Midbrain (tissue), 1 donor: ENCODE measurements at places on chromosomes 12 and 14.

DNA sequence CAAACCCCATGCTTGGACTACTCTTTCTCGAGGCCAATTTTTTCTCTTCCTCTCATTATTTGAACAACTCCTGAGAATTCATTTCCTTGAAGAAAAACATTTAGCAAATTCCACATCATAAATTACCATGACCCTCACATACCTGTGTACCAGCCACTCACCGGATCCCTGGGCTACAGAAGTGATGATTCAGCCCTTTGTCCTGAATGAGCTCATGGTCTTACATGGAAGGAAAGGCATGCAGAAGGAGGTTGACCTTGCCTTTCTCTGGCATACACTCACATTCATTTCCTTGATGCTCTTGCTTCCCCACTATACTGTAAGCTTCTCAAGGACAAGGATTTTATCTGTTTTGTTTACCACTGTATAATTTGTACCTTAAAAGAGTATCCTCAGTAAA lies 191.5 kb downstream of the SLC5A8 start:
- no peak for DNase-seq

DNA sequence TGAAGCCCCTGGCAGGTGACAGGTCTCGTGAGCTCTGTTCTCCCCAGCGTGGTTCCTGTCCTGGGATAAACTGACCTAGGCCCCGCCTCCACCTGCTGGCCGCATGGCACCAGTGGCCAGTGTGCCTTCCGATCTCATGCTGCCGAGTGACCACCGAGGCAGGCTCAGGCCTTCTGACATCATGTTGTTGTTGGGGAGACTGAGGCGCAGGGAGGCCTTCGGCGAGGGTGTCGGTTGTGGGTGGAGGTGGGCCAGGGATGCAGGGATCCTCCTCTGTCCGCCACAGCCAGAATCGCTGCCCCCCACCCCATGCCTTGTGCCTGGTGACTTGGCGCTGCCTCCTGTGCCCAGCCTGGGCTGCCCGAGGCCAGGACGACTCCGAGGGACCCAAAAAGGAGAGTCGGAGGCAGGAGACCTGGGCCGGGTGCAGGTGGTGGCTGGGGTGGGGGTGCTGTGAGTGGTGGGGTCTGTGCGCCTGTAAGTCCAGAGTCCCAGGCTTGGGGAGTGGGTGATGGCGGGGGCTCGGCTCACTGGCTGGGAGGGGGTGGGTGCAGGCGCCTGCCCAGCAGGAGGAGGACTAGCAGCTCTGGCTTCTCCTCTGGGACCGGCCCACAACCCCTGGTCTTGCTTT lies 24.3 kb downstream of the ASPG start:
- DNase-seq = no peak

DNA sequence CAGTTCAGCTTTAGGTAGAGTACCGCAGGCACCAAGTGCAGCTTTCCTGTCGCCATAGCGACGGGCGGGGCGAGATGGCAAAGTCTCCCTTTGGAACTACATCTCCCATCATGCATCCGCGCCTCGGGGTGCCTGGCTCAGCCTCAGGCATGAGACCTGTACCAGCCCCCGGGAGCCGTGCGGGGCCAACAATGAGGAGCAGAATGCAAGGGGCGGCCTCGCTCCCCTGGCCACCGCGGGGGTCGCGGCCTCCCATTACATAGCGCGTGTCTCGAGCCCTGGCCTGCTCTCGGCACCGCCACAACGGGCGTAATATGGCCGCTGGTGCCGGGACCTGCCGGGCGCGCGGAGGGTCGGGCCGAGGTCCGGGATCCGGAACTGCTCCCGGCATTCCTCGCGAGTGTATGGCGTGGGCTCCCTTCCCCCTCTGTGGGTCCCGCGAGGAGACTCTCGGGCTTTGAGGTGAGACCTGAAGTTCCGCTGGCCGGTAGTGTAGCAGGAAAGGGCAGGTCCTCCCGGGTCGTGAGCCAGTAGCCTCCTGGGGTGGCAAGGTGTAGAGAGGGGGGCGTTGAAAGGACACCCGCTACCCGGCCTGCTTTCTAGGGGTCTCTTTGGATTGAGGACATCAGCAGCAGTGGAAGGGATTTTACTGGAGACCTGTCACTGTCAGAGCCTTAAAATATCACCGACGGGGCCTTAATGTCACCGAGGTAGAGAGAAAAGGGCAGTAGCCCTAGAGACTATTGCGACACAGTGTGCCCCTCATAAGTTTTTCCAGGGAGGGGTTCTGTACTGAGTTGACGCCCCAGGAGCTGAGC lies at the start of gene THTPA:
THTPA (plus strand) TSS at position 390 of the 818 bp plus-strand sequence. CDS start 487 bp downstream, outside the sequence.
- peak; percentile 91 for DNase-seq

DNA sequence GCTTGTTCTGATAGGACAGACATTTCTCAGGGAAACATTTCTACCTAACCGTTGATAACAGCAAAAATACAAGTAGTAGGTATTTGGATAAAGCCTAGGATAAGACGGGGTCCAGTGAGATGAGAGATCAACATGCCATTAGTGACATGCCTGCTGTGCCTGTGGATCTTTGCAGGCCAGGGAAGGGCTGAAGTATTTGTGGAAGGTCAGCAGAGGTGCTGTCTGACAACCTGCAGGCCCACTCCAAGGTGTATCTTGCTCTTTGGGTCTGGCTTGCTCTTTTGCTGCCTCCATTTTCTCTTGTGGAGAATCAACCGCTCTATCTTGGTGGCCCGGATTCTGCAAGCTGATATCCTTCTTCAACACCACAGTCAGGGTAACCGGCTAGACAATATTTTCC lies 46.7 kb downstream of the MSRB3 start:
- no peak for DNase-seq

GRCh38 chr12:19520646-19521415 lies 81.5 kb downstream of the AEBP2 start:
- DNase-seq = no peak

DNA sequence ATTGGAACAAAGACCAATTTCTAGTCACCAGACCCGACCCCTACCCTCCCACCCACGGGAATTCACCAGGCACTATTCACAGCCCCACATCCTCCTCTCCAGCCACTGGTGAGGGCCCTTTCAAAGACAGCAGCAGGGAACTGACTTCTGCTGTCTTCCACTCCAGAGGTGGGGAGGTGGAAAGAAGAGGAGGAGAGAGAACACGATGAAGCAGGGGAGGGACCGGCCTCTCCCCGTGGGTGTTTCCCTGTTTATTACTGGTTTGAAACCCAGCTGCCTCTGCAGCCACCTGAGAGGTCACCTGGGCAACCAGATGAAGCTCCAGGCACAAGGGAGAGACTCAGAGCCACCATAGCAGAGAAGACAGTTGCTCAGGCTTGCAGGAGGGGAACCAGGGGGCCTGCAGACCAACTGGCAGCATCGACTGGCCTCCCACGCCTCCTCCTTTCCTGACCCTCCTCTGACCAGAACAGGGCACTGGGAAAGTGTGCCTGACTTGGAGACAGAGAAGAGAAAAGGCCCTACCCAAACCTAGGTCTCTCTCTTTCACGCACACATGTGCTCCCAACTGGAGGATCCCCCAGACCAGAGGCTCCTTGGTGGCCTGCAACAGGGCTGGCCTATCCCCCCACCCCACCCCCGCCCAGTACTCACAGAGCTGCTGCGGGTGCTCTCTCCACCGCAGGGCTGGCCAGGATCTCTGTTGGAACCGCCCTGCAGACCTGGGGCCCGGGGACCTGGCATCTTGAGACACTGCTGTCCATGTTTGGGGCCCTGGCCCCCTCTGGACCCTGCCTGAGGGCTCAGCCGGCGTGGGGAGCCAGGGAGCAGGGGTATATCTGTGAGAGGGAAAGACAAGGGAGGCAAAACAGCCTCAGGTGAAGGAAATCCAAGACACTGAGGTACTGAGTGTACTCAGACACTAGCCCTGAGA lies 22.8 kb downstream of the ANO2 start:
- DNase-seq = no peak
